ENCODE measurements at places on chromosomes 16 and 17. TPM values are rescaled to one million over a fixed set of nuclear protein-coding genes. Genes with fewer than 3 reads are reported as not detected.
A peak's percentile ranks its signal among the peaks of the same experiment; 100 is the strongest.

DNAH9 gene
- not detected for total RNA-seq

GRCh38 chr16:9159839-9160550 is 68.6 kb downstream of the HAPSTR1 start:
- DNase-seq = peak; percentile 47

- no peak for DNase-seq
Observed at GRCh38 chr16:68086860-68087268, 1.7 kb downstream of the NFATC3 start.

DNA sequence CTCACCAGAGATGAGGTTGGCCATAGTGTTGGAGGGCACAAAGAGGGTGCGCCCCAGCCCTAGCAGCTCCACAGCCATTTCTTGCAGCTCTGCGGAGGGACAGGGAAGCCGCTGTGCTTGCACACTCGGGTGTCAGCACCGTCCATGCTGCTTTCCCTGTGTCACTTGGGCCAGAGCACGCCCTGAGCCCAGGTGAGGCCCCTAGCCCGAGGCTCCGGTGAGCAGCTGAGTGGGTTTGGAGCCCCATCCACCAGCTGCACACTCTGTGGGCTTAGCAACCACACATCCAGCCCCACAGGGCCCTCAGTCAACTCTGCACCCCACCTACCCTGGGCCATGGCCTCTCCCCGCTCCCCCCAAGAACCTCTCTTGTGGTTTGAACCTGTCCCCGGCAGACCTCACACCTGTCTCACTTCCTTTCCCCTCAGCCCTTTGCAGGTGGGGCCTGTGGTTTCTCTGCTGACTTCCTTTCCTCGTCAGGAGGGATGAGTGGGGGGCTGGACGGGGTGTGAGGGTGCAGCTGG is 20.7 kb downstream of the TMEM235 start:
- peak; percentile 89 for DNase-seq

DNA sequence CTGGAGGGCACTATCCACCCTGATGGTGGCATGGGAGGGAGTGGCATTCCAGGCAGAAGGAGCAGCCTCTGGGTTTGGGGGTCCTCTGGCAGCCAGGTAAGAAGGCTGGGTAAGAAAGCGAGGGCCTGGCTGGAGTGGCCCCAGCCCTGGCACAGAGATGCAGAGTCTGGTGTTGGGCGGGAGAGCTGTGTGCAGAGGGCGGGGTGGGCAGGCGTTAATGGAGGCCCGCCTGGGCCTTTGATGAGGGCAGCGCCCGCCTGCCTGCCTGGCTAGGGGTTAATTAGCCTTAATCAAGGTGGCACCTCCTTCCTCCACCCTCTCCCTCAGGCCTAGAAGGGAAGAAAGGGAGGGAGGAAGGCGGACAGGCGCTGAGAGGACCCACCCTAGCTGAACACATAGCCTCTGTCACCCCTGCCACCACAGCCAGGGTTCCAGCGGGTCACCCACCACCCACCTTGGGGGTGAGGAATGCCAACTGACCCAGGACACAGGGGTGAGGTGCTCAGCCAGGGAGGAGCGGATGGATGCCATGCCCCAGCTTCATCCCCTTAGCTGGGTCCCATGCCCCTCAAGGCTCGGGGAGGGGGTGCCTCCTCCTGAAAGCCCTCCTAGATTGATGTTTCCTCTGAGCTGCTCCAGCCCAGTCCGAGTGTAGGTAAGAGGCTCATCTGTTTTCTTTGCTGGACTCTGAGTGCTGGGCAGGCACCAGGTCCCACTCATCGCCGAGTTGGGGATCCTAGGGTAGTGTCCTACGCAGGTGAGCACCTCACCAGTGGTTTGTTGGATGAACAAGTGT is 13.4 kb upstream of the FAM83G start:
- no peak for DNase-seq

DNA sequence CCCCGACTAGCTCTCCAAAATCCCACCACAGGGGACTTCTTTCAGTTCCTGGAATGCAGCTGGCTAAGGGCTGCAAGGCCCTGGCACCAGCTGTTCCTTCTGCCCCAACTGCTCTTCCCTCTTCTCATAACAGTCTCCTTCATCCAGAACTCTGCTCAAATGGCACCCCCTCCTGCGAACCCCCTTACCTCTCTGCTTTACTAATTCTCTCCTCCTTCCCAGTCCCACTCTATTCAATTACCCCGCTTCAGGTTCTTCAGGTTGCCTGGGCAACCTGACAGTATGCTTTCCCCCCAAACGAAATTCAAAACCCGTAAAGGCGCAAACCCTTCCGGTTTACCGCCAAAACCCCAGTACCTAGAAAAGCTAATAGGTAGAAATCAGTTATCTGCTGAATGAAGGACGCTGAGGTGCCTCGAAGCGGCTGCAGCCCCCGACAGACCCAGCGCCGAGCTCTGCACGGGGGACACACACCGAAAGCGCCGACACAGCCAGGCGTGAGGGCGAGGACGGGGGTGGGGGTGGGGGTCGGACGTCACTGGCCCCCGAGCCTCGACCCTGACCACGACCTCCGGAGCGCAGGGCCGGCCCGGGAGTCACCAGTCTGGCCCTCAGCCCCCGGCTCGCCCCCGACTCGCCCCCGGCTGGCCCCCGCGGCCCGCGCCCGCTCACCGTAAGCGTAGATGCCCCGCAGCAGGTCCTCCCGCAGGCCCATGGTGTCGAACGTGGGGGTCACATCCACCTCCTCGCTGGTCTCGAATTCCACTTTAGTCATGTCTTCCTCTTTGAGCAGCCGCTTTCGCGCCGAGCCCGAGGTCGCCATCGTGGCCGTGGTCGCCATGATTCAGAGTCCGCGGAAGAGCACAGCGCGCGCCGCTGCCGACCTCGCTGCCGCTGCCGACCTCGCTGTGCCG is 550 bp downstream of the EIF4A3 start:
- DNase-seq = peak; percentile 60

DNA sequence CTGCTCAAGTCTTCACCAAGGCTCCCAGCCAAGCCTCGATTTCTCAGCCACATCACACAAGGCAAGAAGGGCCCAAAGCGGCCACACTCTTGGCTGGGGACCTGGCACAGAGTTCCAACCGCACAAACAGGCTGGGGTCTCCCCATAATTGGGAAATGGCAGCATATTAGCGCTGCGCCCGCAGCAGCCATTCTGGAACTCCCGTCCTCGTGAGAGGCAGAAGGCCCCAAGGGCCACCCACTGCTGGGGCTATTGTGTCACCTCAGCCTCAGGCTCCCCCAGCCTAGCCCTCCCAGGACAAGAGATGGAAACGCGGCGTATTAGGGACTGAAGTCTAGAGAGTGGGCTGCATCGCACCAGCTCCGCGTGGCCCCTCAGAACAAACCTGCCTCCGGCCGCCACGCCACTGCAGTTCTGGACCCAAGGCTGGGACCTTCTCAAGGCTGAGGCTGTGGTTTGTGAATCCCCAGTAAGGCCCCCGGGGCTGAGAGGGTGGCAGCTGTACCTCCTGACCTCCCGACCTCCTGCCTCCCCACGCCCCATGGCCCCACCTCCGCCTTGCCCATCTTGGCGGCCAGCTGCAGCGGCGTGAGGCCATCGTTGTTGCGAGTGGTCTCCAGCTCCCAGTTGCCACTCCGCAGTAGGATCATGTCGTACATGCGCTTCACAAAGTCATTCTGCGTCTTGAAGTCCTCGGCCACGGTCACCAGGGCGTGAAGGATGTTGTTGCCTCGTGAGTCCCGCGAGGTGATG is 25.3 kb downstream of the TRPV3 start:
- no peak for DNase-seq

GRCh38 chr17:40615068-40615840 is 32.4 kb downstream of the SMARCE1 start:
- DNase-seq = peak; percentile 47

All from activated CD8-positive, alpha-beta T cell treated with anti-CD3 and anti-CD28 coated beads, Interleukin-2, amount 10 ng/mL, durations not matched to agents 7 days and 5 days (primary cell).